ENCODE measurements at places on chromosomes 7 and 10.

DNA sequence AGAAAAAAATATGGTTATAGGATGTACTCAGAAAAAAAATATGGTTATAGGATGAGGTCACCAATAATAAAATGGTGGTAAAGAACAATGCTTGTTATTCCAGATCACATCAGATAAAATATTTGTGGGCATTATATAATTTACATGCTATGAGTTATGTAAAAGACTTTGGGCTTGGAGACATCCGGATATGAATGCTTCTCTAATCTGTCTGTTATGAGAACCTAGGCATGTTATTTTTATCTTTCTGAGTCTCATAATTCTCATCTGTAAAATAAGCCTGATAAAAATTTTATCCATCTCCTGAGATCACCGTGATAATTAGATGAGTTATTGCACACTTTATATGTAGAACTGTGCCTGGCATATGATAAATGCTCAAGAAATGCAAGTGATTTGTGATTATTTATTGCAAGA, 37.8 kb downstream of the DKK1 start:
- H3K4me3 ChIP-seq = no peak overlapping the region
- no peak for DNase-seq
- H3K4me1 ChIP-seq = no peaks in the 10 kb centered on the region

GRCh38 chr7:26993816-26994810, 101.7 kb downstream of the HOXA1 start:
- DNase-seq = no peak
- H3K36me3 ChIP-seq = no peaks in the 10 kb centered on the region
- H3K4me3 ChIP-seq = no peak overlapping the region
- no peaks in the 10 kb centered on the region for H3K4me1 ChIP-seq
- H3K27me3 ChIP-seq = no peaks in the 10 kb centered on the region
- H3K27ac ChIP-seq = no peak overlapping the region

GRCh38 chr10:17216901-17217395, 11.1 kb upstream of the VIM start:
- H3K4me3 ChIP-seq = no peak overlapping the region
- H3K4me1 ChIP-seq = peaks cover 14% of the 10 kb centered on the region
- H3K36me3 ChIP-seq = no peaks in the 10 kb centered on the region
- no peak overlapping the region for H3K27ac ChIP-seq

DNA sequence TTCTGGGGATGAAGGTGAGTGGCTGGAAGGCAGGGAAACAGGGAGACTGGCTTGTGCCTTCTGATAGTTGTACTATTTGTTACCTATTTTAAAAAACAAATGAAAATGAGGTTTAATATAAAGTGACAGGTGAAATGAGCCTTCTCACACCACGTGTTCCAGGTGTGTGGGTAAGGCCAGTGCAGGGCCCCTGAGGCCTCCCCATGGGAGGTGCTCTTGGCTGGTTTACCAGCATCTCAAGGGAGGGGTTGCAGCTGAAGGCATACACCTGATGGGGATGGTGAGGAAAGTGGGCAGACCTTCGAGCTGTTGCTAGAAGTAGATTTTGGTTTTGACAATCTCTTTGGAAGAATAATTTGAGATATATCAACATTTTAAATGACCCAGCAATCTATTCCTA, 103.6 kb downstream of the ARHGAP22 start:
- H3K4me1 ChIP-seq = peaks cover 9% of the 10 kb centered on the region
- H3K27ac ChIP-seq = no peak overlapping the region
- no peaks in the 10 kb centered on the region for H3K36me3 ChIP-seq
- no peak for DNase-seq
- no peaks in the 10 kb centered on the region for H3K27me3 ChIP-seq
- no peak overlapping the region for H3K4me3 ChIP-seq

GRCh38 chr10:128095753-128096469, 30.3 kb downstream of the MKI67 start:
- H3K4me1 ChIP-seq = no peaks in the 10 kb centered on the region
- H3K4me3 ChIP-seq = no peak overlapping the region
- no peak for DNase-seq
- H3K27me3 ChIP-seq = no peaks in the 10 kb centered on the region
- H3K36me3 ChIP-seq = peaks cover 19% of the 10 kb centered on the region

Measured in GM12878 (cell line).